ENCODE measurements at places on chromosomes 3 and 15.
A peak's percentile ranks its signal among the peaks of the same experiment; 100 is the strongest.

DNA sequence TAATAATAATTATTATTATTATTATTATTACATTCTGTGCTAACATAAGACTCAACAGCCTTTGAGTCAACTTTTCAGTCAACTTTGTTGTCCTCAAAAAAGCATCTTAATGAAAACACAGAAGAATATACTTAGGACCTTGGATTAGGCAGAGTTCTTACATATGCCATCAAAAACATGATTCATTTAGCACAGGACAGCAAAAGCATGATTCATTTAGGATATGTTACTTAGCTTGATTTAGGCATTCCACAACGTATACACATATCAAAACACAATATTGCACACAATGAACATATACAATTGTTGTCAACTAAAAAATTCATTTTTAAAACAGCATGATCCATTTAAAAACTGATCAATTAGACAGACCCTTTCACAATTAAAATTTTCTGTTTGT lies 213.0 kb downstream of the FMN1 start:
- no peak for DNase-seq

- DNase-seq = no peak
These were observed 79.5 kb downstream of the LINGO1 start for GRCh38 chr15:77553257-77553656.

GRCh38 chr3:57158813-57159738 lies 6.1 kb downstream of the IL17RD start:
- no peak for DNase-seq

DNA sequence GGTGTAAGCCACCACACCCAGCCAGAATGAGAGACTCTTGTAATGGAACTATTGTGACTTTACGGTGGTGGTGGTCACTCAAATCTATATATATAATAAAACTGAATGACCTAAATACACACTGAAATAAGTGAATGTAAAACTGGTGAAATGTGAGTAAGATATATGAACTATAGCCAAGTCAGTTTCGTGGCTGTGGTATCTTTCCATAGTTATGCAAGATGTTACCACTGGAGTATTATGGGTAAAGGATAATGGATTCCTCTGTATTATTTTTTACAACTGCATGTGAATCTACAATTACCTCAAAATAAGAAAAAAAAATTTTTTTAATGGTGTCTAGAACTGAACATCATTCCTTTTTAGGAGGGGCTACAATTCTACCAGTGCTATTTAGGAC lies 21.9 kb downstream of the PIK3CB start:
- DNase-seq = no peak

GRCh38 chr15:37072181-37072580 lies 28.2 kb downstream of the MEIS2 start:
- no peak for DNase-seq

DNA sequence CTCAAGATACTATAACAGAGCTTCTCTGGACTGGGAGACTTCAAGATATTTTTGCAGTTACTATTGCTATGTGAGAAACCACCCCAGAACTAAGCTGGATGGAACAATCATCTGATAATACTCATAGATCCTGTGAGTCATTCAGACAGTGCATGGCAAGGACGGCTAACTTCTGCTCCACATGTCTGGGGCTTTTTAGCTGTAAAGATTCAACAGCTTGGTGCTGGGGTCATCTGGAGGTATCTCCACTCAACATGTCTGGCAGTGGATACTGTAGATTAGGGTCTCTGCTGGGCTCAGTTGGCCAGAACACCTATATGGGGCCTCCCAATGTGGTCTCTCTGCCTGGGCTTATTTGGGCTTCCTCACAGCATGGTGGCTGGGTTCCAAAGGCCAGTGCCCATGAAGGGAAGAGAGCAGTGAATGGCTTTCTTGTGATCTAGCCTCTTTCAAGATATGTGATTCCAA lies 117.3 kb upstream of the SLC7A14 start:
- DNase-seq = no peak

DNA sequence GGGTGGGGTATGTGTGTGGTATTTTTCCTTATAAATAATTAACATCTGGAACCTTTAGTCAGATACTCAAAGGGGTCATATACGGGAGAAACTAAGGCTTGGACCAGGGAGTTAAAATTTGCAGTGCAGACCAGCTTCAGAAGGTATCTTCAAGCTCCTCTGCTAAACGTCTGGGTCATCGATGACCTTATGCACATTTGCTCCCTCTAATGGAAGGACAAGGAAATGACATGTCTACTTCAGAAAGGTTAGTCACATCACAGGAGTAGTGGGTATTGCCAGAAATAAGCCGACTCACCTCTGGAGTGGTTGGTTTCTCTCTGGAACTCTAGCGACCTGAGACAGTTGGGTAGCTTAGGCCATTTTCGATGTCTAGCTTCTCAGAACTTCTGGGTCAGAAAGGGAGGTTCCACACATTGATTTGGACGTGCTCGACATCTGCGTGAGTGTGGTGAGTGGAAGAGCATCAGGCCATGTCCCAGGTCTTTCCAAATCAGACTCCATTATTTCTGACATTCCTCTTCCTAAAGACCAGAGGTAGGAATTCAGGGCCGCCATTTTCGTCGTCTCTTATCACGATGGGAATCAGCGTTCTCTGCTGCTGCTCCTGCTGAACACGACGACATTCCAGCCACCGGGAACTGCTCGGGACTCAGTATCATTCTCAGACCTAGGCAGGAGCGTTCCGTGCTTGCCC lies 31.8 kb upstream of the RASA2 start:
- DNase-seq = no peak

DNA sequence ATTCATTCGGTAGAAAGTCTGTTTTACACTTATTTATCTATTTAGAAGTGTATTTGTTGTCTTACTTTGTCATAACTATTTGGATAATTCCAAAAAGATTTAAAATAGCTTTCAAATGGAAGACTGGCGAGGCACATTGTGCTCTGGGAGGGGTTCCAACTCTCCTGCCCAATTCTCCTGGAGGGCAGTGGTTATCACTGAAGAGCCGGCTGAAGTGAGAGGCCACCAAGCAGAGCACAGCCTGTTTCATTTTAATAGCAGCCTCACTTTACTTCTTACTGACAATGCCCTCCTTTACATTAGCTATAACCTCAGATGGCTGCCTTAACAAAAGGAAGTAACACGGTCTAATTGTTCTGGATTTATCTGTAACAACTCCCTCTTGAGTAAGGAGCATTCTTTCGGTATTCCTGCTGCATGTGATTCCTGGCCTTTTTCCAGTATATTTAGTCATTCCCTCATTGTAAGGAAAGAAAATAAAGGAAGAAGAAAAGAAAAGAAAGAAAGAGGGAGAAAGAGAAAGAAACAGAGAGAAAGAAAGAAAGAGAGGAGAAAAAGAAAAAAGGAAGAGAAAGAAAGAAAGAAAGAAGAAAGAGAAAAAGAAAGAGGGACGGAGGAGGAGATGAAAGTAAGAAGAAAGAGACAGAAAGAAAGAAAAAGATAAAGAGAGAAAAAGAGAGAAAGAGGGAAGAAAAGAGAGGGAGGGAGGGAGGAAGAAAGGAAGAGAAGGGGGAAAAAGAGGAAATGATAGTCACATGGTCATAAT lies 339.8 kb upstream of the WNT5A start:
- DNase-seq = no peak

- no peak for DNase-seq
These were observed 453.2 kb upstream of the PROK2 start for GRCh38 chr3:72238010-72238691.

DNA sequence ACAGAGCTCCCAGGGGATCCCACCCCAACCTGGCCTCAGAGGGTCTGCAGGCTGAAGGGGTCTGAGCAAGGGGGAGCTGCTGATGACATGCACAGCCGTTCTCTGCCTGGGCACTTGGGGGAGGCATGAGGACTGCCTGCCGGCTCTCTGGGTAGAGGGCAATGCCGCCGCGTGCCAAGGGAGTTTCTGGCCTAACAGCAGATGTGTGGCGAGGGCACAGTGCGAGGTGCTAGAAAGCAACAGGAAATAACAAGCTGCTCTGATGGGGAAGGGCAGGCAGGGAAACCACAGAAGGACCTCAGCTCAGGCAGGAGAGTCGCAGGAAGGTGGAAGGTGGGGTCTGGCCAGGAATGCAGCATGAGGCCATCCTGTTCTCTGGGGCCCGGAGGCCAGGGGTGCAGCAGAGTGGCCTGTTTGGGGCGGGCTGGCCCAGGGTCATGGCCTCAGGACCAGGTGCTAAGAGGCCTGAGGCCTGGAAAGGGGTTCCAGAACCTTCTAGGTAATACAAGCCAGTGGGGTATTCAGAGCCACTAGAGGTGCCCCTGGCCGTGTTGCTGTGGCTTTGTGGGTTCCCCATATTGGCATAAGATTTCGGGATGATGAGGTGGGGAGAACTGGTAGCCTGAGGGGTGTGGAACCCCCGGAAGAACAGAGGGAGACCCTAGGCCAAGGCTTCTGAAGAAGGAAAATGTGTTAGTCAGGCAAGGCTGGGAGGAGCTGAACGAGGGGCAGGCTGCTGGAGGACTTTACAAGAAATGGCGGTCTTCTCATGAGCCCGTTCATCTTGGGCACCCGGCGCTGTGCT lies 41.2 kb downstream of the RGMA start:
- no peak for DNase-seq

- no peak for DNase-seq
These were observed 33.9 kb downstream of the HDAC11 start for GRCh38 chr3:13513913-13514517.

DNA sequence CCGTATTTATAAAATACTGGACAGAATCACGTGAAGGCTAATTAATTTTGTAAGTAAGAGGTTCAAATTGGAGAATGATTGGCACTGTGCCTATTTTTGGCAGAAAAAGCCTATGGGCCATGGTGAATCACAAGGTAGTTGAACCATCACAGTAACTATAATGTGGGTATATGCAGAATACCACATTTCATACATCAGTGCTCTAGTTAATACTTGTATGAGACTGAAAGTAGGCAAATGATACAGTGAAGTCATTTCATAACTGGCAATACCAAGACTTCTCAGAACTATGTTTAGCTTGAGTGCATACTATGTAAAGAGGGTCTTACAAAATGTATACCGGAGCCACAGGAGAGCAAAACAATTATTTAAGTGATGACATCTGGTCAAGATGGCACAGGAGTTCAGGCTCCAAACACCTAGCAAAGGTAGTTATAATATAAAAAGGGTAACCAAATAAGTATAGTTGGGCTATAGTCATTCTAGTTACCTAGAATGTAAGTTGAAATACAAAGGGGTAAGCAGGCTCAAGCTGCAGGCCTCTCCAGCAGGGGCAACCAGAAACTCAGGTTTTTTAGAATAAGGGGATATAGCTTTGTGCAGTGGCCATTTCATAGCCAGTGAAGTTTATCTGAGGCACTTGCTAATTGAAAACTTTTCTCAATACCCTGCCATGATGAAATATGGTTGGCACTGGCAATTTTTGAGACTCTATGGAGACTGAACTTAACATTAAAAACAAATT lies 19.1 kb downstream of the GPR160 start:
- DNase-seq = no peak

GRCh38 chr3:100912976-100913545 lies 80.2 kb downstream of the ABI3BP start:
- DNase-seq = no peak

DNA sequence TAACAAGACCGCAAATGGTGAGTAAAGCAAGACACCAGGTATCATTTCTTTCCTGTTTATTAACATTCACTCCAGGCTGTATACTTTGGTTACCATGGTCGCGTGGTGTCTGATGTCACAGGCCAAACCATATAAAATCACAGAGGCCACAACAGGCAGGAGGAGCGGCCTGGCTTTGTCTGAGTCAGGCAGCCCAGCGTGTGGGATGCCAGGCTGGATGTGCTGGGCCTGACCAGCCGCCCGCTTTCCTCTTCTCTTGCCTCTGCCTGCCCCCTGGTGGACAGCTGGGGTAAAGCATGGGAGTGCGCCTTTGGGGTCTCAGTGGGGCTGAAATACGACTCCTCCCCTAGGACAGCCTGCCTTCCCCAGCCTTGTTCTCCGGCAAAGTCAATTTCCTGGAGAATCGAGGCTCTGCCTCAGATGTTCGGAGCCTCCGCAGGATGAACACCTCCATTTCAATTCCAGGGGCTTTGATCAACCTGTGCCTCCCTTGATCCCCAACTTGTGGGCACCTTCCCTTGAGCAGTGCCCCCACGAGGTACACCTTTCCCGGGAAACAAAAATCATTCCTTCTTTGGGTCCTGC lies 78.2 kb downstream of the CCNL1 start:
- peak; percentile 83 for DNase-seq

- no peak for DNase-seq
These were observed 759.4 kb downstream of the ROBO2 start for GRCh38 chr3:77799278-77799677.

DNA sequence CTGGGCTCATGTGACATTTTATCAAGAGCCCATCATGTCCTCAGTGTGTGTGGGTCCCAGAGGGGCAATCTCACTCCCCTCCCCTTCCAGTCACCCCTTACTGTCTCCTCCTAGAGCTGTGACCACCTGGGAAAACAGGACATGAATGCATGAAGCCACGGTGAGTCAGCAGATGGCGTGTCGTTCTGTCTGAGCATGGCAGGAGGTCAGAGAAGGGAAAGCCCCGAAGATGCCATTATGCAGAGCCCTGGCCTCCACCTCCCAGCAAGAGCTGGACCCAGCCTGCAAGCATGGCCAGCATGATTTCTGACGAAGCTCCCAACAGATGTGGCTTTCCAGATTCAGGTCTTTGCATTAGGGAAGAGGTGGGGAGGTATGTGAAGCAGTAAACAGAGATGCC lies 118.5 kb downstream of the TLE3 start:
- DNase-seq = no peak

- DNase-seq = no peak
These were observed 198.5 kb upstream of the GADL1 start for GRCh38 chr3:31092748-31093589.

- DNase-seq = no peak
These were observed 488.7 kb upstream of the PROK2 start for GRCh38 chr3:72273615-72274014.

DNA sequence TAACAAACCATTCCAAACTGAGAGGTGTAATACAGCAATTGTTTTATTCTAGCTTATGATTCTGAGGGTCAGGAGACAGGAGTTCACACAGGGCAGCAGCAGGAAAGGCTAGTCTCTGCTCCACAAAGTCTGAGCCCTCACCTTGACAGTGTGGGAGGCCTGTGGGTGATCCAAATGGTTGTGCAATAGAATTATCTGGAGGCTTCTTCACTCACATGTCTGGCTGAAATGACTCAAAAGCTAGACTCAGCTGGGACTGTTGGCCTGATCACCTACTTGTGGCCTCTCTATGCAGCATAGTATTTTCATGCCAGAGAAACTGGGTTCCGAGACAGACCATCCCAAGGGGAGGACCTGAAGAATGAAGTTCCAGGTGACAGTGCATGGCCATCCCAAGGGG lies 233.9 kb upstream of the UBE2E2 start:
- no peak for DNase-seq

- no peak for DNase-seq
These were observed 199.9 kb downstream of the GABRG3 start for GRCh38 chr15:27170851-27171250.

- no peak for DNase-seq
These were observed 987.9 kb downstream of the NTRK3 start for GRCh38 chr15:87268675-87269074.

DNA sequence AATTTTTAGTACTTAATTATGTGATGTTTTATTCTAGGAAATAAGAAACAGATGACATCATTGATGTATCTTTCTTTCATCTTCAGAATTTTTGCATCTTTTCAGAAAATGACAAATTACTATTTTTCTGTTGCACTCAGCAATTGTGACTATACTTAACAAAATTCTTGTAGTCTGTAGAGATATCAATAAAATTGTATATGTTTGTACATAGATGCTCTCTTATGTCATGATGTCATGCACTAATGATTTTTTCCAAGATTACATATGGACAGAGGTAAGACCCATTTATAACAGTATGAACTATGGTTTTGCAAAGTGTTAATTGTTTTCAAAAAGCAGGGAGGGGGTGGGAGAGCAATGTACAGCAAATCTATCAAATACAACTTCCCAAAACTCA lies 121.2 kb downstream of the POLQ start:
- no peak for DNase-seq

All from stimulated activated CD8-positive, alpha-beta memory T cell treated with anti-CD3 and anti-CD28 coated beads, Interleukin-4, amount 100 ng/mL, for 24 hours (primary cell).